Forelimb muscle (tissue), 1 donor: ENCODE measurements at places on chromosomes 6 and 20. TPM values are rescaled to one million over a fixed set of nuclear protein-coding genes. Genes with fewer than 3 reads are reported as not detected.
A peak's percentile ranks its signal among the peaks of the same experiment; 100 is the strongest.

GRCh38 chr6:7058250-7058923, 49.4 kb upstream of the RREB1 start:
- DNase-seq: no peak

DNA sequence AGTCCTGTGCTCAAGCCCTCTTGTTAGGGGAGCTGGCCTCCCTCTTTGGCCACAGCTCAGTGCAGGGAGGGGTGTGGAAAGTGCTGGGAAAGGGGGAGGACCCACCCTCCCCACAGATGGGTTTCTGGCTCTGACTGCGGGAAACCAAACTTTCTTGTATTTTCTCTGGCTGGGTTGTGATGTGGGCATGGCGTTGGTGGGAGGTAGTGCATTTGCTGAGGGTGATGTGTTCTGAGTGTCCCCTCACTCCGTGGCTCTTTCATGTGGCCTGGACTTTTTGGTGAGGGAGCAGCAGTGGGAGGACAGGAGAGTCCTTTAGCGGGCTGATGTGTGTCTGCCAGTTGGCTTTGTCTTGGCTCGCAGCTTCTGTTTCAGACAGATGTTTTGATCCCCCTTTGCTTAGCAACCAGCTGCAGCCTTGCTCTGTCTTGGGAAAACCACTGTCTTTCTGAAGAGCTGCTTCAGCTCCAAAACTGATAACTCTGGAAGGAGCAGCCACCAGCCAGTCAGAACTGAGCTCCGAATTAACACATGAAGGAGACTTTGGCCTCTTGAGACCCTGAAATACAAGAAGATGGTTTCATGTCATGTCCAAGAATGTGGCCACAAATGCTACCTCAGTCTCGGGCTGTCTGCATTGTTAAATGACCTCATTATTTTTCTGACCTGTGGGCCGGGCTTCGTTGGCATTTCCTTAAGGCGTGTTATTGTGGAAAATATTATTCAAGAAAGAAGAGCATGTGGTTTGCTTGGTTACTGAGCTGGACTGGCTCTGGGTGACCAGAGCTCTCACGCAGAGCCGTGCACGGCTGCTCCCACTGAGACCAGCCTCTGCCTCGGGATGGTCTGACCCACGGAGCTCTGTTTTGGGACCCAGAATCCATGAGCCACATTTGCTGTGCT, 21.5 kb downstream of the SYNJ2 start:
- DNase-seq: peak; percentile 94

GRCh38 chr6:134254118-134254517, 63.8 kb downstream of the SGK1 start:
- no peak for DNase-seq

DNA sequence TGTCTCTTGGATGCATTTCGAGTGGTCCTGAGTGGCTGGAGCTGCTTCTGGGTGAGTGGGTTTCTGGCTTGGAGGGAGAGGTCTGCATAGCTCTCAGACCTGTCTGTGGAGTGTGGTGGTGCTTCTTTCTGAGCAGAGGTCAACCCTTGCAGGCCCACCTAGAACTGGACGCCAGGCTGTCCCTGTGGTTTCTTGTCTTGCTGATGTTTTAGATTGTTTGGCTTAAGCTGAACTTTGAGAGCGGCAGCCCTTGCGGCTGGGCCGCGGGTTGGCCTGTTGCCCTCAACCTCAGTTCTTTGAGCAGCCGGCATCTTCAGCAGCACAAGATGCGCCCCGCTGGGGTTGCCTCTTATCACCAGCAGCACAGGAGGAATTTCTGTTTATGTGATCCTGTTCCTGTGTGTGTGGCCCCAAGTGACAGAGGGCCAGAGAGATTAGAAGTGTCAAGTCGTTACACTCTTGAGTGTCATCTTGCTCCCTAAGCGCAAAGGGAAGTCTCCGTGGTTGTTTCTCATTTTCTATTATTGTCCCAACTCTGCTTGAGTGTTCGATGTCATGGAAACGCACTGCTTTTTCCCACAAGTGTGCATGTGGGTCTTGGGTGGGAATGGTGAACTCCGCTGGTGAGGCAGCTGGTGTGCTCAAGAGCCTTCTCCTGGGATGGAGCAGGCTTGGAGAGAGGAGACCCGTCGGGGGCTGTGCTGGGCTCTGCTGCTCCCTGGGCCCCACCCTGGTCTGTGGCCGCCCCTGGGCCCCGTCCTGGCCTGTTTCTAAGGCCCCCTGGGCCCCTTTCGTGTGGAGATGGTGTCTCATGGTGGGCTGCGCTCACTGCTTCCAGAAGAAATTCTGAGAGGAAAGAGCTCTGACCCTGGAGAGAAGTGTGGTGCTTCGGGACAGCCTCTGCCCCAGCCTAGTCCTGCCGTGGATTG, 20.1 kb upstream of the SLC22A1 start:
- no peak for DNase-seq

DNA sequence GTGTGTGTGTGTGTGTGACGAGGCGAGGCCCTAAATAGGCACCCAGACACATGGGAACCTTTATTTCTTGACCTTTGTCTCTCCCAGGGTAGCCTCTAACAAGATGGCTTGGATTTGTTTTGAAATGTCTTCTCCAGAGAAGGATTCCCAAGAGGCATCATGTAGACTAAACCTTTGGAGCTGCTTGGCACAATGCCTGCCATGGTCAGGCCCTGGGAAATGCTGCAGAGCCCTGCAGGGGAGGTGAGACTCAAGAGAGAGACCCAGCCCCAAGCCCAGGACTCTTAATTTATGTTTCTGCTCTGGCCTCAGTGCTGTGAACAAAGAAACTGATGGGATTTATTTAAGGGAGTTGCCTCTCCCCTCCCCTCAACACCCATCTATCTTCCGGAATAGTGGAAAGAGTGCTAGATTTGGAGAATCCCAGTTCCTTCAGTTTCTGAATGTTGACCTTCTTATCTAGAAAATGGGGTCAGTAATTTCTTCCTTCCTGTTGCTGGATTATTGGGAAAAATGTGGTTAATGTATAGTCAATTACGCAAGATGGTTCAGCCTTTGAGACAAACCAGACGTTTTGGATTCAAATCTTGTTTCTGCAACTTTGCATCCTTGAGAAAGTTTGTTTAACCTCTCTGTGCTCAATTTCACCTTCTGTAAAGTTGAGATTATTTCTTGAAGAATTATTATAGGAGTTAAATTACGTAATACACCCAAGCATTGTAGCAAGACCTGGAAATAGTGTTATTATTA, 434.8 kb downstream of the MAFB start:
- no peak for DNase-seq

ZMYND8 gene
- polyA plus RNA-seq: 15.2 TPM

GRCh38 chr6:16836144-16836981, 75.1 kb upstream of the ATXN1 start:
- peak; percentile 35 for DNase-seq

- peak; percentile 11 for DNase-seq
Observed at GRCh38 chr20:10090588-10091166, 55.9 kb downstream of the ANKEF1 start.

DNA sequence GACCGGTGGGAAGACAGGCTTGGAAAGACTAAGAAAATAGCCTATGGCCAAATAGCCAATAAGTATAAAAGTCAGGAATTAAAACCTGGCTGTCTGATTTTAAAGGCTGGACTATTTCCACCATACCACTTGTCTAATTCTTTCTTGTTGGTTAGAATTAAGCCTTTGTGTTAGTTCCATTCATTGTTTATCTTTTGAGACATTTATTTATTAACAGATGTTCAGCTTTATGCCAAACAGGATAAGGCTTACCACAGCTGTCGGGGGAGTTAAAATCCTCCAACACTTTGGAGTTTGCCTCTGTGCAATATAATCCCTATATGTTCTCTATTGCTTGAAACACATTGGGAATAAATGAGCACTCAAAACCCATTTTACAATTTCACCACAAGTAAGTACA, 208.3 kb downstream of the TMEM200A start:
- no peak for DNase-seq

DNA sequence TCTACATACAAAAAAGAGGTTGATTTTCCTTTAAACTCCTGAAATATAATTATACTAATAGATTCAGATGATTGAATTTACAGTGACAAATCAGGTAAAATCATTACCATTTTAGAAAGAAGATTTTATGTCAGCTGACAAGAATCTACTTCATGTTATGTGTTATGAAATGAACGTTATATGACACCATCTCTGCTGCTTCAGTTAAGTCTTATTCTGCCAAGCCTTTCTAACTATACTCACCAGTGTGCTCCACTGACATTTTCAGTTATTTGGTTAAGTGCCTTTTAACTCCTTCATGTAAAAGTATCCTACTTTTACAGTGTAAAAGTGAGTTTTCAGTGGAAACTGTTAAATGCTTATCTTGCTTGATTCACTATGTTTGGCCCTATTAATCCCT, 80.4 kb downstream of the RWDD2A start:
- DNase-seq: peak; percentile 9

MC3R gene
- not detected for polyA plus RNA-seq

DNA sequence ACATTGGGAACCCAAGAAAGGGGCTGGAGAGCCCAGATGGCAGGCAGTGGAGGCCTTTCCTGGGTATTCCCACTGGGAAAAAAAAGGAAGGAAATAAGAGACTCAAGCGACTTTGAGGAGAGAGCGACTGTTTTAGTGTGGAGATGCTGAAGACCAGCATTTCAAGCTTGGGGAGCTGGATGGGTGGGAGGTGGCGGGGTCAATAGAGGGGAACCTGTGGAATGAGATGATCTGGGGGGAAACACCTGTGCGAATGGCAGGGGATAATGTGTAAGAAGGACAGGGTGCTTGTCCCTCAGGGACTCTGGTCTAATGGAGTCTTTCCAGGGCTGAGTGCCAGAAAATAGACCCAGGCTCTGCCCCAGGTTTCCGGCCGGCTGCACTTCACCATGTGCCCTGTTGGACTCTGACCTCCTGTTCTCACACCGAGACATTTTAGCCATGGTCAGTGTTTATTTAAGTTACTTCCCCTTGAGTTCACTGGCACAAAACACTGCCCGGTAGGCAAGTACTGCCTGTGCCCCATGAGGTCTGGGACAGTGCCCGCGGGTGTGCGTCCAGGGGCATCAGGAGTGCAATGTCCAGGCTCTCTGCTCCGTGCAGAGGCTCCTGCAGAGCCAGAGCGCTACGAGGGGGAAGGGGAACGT, 50.4 kb upstream of the NKX2-2 start:
- no peak for DNase-seq

GRCh38 chr6:5128351-5128750, 43.2 kb downstream of the PPP1R3G start:
- DNase-seq: no peak

- no peak for DNase-seq
Observed at GRCh38 chr20:19129976-19130612, 82.3 kb upstream of the SLC24A3 start.

DNA sequence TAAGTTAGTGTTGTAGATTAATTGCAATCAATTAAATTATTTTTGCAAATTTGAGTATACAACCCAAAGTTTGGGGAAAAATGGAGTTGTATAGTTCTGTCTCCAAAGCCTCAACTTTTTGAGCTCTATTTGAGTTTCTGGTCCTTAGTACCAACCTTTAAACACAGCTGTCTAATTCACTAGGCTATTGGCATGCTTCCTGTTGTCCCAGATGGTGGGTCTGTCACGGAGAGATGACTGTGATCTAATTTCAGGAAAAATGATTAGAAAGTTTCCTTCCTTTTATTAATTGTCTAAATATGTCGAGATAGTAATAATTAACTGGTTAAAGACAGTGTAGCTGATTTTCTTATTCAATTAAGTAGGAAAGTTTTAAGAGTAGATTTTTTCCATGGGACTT, 109.6 kb downstream of the SCAF8 start:
- peak; percentile 4 for DNase-seq

DNA sequence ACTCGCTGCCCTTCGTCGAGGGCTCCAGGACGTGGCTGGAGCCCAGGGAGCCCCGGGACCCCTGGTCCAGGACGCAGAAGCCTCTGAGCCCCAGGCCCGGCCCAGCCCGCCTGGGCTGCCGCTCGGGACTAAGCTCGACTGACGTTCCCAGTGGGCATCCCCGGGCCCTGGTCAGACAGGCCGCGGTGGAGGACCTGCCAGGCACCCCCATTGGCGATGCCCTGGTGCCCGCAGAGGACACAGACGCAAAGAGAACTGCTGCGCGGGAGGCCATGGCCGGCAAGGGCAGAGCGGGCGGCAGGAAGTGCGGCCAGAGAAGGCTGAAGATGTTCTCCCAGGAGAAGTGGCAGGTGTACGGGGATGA, 28.9 kb downstream of the ZNF831 start:
- DNase-seq: no peak

DNA sequence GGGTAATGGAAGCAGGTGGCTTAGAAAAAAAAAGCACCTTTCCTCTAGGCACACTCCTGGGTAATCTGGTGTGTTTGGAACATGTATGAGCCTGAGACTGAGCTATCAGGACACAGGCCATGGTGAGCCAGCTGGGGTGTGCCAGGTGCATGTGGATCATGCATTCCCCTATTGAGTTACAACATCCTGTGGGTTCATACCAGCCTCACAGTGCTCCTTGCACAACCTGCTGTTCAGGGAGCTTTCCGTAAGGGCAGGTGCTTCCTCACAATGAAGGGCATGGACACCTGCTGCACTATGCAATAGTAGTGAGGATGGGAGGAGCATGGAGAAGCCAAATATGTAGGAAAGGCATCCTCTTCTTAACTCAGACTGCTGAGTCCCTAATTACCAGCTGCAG, 197.2 kb upstream of the SUPT3H start:
- no peak for DNase-seq

DNA sequence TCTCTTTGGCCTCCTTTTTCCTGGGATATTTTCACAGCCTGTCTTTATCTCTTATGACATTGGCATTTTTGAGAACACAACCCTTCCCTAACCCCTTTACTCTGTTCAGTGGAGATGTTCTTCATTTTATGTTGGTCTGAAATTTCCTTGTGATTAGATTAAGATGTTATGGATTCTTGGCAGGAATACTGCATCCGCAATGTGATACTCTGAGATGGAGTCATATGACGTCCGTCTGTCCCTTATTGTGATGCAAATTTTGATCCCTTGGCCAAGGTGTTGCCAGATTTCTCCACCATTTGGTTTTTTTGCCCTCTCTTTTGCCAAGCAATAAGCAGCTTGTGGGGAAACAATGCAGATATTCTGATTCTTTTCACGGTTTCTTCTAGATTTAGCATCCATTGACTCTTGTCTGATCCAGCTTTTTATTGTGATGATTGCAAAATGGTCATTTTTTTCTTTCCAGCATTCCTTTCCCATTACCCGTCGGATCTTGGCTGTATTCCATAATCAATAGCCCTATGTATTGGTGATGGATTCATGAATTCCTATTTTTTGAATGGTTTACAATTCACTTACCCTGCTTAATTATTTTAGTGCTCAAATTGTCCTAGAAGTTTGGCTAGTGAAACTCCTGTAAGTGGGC, 85.1 kb downstream of the NCOA3 start:
- no peak for DNase-seq

- DNase-seq: no peak
Observed at GRCh38 chr20:37519508-37520418, 1.3 kb upstream of the NNAT start.

DNA sequence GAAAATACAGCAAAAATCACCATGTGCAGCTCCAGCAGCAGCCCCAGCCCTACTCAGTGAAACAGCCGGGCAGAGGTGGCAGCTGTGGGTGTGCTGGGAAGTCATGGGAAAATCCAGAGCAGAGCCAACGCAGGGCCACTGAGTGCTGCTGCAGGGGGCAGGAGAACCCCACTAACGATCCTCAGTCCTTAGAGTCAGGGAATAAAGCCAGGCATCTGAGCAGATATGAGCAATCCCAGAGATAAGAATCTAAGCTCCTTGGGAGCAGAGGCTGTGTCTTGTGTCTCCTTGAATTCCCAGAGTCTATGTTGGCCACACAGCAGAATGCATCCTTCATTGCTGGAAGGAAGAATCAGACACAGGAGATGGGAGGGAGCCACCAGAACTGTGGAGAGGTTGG, 493.1 kb upstream of the MAP3K7 start:
- no peak for DNase-seq
